ENCODE measurements at places on chromosomes 7 and 10.

GRCh38 chr10:78852466-78853240, 216.1 kb upstream of the ZMIZ1 start:
- no peak overlapping the region for H3K27ac ChIP-seq
- no peak for DNase-seq
- no peak overlapping the region for H3K4me3 ChIP-seq
- no peaks in the 10 kb centered on the region for H3K4me1 ChIP-seq

GRCh38 chr7:128841921-128842673, 11.9 kb downstream of the FLNC start:
- H3K4me1 ChIP-seq = no peaks in the 10 kb centered on the region
- no peak overlapping the region for H3K27ac ChIP-seq
- no peak overlapping the region for H3K4me3 ChIP-seq

DNA sequence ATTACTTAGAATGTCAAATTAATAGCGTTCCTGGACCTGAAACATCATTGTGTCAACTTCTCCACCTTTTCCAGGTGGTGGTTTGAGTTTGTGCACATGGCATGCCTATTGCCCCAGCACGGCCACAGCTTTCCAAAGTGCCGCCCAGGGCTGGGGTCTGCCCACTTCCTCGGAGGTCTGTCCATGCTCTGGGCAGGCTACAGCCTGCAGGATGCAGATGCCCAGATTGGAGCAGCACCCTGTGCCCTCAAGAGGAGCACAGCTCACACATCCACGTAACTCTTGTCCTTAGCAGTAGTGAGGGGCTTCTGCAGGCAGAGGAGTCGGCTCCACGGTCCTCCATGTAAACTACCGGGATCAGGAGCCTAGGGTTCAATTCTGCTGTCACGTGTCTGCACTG, 238.6 kb downstream of the EBF3 start:
- no peaks in the 10 kb centered on the region for H3K27me3 ChIP-seq
- no peaks in the 10 kb centered on the region for H3K36me3 ChIP-seq
- no peaks in the 10 kb centered on the region for H3K4me1 ChIP-seq
- no peak overlapping the region for H3K4me3 ChIP-seq
- no peak for DNase-seq
- H3K27ac ChIP-seq = no peak overlapping the region

DNA sequence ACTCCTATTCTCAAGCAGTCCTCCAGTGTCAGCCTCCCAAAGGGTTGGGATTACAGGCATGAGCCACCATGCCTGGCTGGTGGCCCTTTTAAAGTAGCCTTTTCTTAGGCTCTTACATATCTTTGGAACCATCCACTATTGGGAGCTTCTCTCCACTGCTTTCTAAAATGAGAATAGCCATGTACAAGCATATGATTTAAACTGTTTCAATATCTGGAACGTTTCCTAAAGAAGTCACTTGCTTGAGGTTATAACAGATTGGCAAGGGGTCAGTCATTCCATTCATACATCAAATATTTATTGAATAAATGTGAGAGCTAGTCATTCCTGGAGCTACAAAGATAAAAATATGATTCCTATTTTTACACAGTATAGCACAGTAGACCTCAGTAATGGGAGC, 97.4 kb upstream of the LRGUK start:
- no peak overlapping the region for H3K27ac ChIP-seq
- H3K27me3 ChIP-seq = no peaks in the 10 kb centered on the region
- no peaks in the 10 kb centered on the region for H3K4me1 ChIP-seq
- DNase-seq = no peak

- H3K4me1 ChIP-seq = no peaks in the 10 kb centered on the region
- no peaks in the 10 kb centered on the region for H3K27me3 ChIP-seq
- H3K27ac ChIP-seq = no peak overlapping the region
- no peak for DNase-seq
- H3K4me3 ChIP-seq = no peak overlapping the region
- H3K36me3 ChIP-seq = no peaks in the 10 kb centered on the region
These were observed 19.4 kb upstream of the FRAT2 start for GRCh38 chr10:97353945-97354344.

GRCh38 chr10:65793738-65794425, 1132.0 kb upstream of the LRRTM3 start:
- H3K4me1 ChIP-seq = no peaks in the 10 kb centered on the region
- H3K36me3 ChIP-seq = no peaks in the 10 kb centered on the region
- DNase-seq = peak; percentile 48

- no peak overlapping the region for H3K27ac ChIP-seq
- H3K36me3 ChIP-seq = no peaks in the 10 kb centered on the region
- no peak overlapping the region for H3K4me3 ChIP-seq
- no peaks in the 10 kb centered on the region for H3K27me3 ChIP-seq
- no peaks in the 10 kb centered on the region for H3K4me1 ChIP-seq
These were observed 39.4 kb upstream of the PLCE1 start for GRCh38 chr10:93954299-93954698.

DNA sequence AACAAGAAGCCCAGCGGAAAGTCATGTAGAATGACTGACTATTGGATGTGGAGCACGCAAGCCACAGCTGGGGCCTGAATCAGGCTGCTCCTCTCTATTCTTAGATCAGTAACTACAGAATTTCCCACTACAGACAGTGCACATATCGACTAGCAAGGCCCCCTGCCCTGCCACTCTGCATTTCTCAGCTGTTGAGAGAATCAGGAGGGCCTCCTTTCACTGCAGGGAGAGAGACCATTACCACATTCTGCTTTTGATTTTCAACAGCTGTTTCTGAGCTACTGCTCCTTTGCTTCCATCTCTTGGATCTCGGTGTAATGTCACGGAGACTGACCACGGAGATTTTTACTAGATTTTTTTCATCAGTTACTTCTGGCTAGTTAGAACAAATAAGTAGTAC, 73.8 kb downstream of the PON1 start:
- H3K36me3 ChIP-seq = no peaks in the 10 kb centered on the region
- H3K27me3 ChIP-seq = no peaks in the 10 kb centered on the region
- DNase-seq = no peak
- H3K4me1 ChIP-seq = no peaks in the 10 kb centered on the region
- H3K4me3 ChIP-seq = no peak overlapping the region
- H3K27ac ChIP-seq = no peak overlapping the region

DNA sequence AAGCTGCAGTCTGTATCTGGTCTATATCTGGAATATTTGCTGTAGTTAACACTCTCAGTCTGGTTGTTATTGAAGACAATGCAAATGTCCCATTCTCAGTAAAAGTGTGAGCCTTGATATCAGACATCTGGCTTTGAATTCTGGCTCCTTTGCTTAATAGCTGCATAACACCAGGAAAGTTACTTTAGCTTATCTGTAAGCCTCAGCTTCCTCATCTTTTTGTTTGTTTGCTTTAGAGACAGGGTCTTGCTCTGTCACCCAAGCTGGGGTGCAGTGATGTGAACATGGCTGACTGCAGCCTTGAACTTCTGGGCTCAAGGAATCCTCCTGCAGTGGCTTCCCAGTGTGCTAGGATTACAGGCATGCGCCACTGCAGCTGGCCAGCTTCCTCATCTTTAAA, 41.3 kb downstream of the CNNM2 start:
- H3K36me3 ChIP-seq = no peaks in the 10 kb centered on the region
- peaks cover 5% of the 10 kb centered on the region for H3K4me1 ChIP-seq
- H3K27ac ChIP-seq = no peak overlapping the region
- no peaks in the 10 kb centered on the region for H3K27me3 ChIP-seq

GRCh38 chr7:66430164-66430545, 198.5 kb upstream of the KCTD7 start:
- DNase-seq = peak; percentile 54
- H3K27me3 ChIP-seq = no peaks in the 10 kb centered on the region
- H3K4me1 ChIP-seq = no peaks in the 10 kb centered on the region
- H3K4me3 ChIP-seq = no peak overlapping the region

GRCh38 chr7:108802650-108803049, 233.0 kb downstream of the DNAJB9 start:
- no peaks in the 10 kb centered on the region for H3K4me1 ChIP-seq
- DNase-seq = no peak

DNA sequence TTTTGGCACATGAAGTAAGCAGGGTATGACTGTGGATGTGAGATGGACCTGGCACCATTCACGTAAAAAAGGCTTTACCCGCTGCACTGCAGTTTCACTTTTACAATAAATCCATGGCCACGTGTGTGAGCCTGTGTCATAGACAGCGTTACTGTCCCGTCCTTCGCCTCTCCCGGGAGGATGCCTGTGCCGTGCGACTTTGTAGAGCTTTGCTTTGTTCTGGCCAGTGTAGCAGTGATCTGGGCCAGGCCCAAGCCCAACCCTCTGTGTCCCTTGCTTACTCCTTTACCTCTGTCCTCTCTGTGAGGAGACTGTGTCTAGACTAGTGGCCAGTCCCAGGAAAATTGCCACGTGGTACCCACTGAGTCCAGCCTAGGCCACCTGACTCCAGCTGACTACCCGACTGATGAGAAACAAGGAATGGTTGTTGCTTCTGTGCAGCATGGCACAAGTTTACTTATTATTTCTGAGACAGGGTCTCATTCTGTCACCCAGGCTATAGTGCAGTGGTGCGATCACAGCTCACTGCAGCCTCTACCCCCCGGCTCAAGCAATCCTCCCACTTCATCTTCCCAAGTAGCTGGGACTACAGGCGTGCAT, 48.1 kb downstream of the JAKMIP3 start:
- no peak overlapping the region for H3K27ac ChIP-seq
- peak; percentile 36 for DNase-seq
- no peak overlapping the region for H3K4me3 ChIP-seq
- no peaks in the 10 kb centered on the region for H3K27me3 ChIP-seq
